ENCODE measurements at places on chromosomes 7 and 10. TPM values are rescaled to one million over a fixed set of nuclear protein-coding genes. Genes with fewer than 3 reads are reported as not detected.

DNA sequence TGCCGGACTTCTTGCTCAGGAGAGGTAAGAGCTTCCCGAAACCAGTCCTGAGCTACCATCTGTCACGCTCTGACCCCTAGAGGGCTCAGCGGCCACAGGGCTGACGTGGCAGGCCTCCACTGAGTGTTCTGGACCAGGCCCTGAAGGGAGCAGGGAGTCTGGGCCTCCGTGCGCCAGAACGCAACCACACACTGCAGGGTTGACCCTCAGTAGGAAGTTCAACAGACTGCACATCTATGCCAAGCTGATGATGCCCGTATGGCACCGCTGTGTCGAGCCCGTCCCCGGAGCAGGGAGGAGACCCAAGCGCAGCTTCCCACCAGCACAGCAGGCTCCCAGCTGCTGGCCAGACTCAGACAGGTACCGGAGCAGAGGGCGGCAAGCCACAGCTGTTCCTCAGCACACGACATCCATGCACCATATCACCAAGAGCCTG is 39.2 kb downstream of the CAMK2B start:
- peak; percentile 20 for DNase-seq

DNA sequence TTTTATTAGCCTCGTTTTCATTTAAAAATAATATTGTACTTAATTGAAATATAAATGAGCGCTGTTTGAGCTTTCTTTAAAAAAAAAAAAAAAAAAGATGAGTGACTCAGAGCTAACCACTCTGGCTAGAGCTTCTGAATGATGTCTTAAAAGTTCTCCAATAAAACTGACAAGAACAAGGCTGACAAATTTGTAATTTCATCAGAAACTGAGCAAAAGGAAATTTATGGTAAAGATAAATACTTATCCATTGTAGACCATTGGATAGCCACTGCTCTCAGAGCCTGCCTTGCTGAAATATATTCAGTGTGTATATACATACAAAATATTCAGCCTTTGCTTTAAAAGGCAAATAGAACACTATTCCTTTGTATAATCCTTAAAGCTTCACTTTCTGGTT is 91.2 kb upstream of the OIT3 start:
- DNase-seq: no peak

GRCh38 chr10:131690805-131691239 is 210.0 kb upstream of the PPP2R2D start:
- DNase-seq: no peak

DNA sequence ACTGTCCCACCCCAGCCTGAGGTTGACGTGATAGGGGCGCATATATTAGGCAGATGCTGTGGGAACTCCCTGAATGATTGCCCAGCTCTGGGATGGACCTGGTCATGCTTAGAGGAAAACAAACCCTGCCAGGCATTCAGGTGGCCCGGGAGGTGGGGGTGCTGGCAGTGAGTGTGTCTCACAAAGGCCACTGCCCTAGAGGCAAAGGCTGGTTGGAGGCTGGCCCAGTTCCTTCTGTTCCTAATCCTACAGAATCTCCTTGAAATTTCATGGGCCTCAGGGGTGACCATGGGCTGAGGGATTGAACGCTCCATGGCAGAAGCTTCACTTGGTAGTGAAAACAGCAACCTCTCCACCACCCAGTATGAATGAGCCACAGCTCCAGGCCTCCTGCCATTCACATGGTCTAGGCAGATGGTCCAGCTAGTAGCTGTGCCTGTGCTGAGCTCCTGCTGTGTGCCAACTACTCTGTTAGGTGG is 25.6 kb downstream of the ADRA2A start:
- DNase-seq: no peak

DNA sequence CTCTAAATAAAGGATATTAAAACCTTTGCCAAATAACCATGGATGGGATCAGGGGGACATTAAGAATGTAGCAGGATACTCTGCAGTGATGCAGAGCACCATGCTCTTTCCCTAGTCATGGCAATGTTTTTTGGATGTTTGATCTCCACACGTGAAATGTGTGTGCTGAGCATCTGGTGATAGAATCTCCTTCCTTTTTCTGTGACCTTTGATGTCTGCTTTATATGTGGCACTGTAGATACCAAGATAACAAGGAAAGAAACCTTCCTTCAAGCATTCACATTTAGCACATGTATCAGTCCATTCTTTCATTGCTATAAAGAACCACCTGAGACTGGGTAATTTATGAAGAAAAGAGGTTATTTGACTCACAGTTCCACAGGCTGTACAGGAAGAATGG is 87.7 kb upstream of the CYP2C9 start:
- DNase-seq: no peak

The VTI1A gene
- 6.2 TPM for polyA plus RNA-seq

Measured in heart right ventricle (tissue), 16 donors.